ENCODE measurements at places on chromosomes 3 and 15.

DNA sequence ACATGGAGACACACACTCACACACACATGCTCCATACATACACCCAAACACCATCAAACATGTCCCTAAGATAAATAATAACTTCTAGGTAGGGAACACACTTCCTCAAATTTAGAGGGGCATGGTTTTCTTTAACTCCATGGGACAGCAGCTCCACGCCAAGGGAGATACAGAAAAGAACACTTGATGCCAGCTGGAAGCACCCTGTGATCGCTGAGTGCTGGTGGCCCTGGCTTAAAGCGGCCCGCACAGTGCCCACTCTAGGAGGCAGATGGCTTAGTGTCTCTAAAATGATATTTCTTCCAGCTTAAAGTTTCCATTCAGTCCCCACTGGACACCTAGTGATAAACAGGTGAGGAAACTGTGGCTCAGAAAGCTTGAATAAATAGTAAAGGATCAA is 232.9 kb downstream of the UACA start:
- DNase-seq: no peak

GRCh38 chr15:54884312-54884711 is 312.4 kb downstream of the RSL24D1 start:
- no peak for DNase-seq

DNA sequence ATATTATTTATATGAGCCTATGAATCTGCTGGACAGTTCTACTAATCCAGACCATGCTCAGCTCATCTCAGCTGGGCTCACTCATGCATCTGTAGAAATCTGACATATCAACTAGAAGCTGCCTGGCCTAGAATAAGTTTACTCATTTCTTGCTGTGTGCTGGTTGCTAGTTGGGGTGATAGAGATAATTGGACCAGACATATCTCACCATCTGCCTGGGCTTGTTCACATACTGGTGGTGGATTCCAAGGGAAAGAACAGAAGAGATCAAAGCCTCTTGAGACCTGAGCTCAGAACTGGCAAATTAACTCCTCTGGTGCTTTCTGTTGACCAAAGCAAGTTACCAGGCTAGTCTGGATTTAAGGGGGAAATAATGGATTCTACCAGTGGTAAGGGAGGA is 109.1 kb downstream of the NSUN3 start:
- no peak for DNase-seq

GRCh38 chr3:52688266-52688665 is 2.4 kb downstream of the GNL3 start:
- DNase-seq: no peak

DNA sequence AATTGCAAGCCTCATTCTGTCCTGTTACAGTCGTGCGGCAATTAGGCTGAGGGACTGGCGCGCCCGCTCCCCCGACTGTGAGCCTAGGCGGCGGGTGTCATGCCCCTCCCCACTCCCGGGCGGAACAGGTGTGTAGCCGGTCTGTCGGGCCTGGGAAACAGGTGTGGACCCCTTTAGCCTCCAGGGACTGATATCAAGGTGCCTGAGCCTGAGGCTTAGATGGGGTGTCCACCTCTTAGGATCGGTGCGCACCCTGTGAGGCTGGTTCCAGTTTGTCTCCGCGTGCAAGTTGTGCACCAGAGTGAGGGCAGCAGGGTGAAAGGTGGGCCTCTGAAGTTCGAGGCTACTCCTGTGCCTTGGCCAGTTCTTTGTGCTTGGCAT is 686 bp downstream of the VPS8 start:
- peak; percentile 61 for DNase-seq
